Thoracic aorta (tissue), 2 donors: ENCODE measurements at places on chromosomes 3 and 15.
A peak's percentile ranks its signal among the peaks of the same experiment; 100 is the strongest.

DNA sequence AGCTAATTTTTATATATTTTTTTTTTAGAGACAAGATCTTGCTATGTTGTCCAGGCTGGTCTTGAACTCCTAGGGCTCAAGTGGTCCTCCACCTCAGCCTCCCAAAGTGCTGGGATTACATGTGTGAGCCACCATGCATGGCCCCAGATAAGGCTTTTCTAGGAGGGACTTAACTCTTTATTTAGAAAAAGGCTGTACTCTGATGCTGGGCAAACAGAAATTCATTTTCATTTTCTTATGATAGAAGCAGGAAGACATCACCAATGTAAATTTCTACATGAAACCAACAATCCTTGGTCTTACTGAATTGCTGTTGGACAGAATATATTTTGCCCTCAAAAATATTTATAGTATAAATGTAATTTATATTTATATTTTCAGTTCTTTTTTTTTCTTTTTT, 9.6 kb downstream of the NIPA1 start:
- no peak for DNase-seq

- DNase-seq: no peak
These were observed 47.7 kb upstream of the HES1 start for GRCh38 chr3:194087995-194088855.

DNA sequence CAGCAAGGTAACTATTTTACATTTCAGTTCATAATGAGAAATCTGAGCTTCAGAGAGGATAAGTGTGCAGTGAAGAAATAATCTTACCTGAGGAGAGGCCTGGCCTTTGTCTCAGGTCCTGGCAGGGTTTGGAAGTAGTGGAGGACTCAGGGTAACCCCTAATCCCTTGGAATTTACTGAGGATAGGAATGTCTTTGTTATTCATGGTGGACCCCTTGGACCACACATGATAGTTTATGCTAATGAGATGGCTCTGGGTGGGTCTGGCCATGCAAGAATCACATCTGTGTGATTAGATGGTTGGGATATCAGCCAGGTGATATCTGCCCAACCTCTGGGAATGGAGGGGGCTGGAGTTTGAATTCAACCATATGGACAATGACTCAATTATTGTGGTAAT, 65.0 kb upstream of the DAZL start:
- no peak for DNase-seq

DNA sequence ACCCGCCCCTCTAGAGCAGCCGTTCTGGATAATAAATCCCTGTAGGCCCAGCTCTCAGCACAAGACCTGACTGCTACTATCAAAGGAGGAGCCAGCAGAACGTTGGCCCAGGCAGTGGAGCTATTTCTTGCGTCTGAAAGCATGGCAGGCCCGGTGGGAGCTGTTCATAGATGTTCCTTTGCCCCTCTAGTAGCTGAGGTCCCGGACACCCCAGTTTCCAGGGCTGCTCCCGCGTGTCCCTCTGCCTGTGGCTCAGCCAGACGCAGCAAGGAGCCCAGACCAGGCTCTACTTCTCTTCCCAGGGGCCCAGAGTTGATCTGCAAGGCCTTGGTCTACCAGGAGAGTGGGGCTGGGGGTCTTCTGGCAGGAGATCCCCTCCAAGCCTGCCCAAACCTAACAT, 76.1 kb downstream of the FAM174B start:
- no peak for DNase-seq

DNA sequence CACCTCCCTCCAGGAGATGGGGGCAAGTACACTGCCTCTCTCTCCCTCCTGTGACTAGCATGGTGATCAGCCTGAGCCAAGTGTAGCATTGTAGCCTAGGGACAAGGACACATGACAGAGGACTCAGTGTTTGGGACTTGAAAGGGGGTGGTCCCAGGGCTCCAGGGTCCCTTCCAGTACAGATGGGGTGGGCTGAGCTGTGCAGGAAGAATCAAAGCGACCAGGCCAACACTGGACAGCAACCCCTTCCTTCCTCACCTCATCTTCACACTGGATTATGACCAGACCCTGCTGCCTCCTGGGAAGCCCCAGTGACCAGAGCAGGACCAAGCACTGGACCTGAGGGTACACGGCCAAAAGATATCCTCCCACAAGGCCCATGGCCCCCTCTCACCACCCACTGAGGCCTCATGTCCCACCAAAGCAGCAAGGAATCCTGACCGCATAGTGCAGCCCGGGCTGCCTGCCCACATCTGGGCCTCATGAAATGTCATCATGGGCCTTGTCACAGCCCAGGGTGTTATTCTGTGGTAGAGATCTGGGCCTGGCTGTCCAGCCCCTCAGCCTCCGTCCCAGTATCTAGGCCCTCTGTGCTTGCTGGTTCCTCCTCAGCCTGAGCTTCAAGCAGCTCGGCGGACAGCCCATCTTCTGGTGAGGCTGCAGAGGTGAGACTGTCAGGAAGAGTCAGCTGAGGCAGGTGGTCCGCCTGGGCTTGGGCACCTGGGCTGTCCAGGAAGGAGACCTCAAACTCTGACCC, 9.5 kb downstream of the GORASP1 start:
- no peak for DNase-seq

GRCh38 chr3:126895178-126896066, 87.5 kb upstream of the PLXNA1 start:
- DNase-seq: peak; percentile 25

GRCh38 chr3:37770938-37771918, 90.5 kb upstream of the CTDSPL start:
- DNase-seq: peak; percentile 23

GRCh38 chr3:73623346-73623745, 1.4 kb downstream of the PDZRN3 start:
- no peak for DNase-seq

- DNase-seq: no peak
These were observed 127.4 kb upstream of the MLF1 start for GRCh38 chr3:158443632-158444031.

DNA sequence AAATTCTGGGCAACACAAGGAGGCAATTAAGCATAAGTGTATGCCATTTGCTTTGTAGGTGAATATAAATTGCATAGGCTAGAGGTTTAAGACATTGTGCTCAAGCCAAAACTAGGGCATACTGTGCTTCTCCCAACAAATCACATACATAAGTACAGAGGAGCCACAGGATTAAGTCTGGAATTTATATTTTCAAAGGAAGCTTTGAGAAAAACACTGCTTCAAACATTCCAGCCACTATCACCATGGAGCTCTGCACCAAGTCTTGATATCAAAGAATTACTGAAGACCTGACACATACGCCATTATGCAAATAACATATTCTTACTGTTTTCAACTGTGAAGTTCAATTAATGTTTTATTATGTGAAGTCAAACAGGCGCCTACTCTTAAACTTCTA, 119.4 kb upstream of the NPHP3 start:
- DNase-seq: no peak

DNA sequence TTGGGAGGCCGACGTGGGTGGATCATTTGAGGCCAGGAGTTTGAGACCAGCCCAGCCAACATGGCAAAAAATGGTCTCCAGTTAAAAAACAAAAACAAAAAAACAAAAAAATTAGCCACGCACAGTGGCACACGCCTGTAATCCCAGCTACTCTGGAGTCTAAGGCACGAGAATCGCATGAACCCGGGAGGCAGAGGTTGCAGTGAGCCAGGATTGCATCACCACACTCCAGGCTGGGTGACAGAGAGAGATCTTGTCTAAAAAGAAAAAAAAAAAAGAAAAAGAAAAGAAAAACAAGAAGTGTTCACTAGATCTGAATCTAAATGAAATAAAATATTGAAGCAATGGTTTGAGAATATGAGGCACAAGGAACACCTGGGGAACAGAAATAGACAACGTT, 36.7 kb downstream of the SLC9A9 start:
- DNase-seq: no peak

DNA sequence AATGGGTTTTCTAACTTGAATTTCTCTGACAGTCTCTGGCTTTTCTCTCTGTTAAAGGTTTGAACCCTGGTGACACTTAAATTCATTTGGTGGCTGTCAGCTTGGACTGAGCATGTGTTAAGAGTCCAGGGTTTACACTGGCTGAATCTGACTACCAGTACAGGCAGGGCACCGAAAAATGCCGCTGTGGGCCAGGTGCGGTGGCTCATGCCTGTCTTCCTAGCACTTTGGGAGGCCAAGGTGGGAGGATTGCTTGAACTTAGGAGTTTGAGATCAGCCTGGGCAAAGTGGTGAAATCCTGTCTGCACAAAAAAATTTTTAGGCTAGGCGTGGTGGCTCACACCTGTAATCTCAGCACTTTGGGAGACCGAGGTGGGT, 1.8 kb downstream of the MANF start:
- DNase-seq: no peak

DNA sequence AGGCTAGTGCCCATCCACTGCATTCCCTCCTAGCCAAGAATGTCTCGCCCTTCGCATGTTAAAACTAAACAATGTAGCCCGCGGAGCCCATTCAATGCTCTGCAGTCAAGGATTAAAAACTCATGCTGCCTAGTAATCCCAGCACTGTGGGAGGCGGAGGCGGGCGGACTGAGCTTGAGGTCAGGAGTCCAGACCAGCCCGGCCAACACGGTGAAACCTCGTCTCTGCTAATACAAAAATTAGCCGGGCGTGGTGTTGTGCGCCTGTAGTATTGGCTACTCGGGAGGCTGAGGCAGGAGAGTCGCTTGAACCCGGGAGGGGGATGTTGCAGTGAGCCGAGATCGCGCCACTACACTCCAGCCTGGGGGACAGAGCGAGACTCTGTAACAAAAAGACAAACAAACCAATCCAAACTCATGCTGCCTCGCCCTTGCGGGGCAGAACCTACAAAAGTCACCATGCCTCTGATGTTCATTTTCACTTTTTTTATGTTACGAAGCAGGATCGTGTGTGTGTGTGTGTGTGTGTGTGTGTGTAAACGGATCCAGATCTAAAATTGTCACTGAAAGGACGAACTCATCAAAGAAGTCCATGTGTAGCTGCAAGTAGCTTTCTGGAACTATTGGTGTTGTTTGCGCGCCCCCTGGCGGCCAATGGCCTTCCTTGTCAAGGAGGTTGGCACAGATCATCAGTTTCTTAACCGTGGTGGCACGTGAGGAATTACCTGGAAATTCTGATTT, 54.8 kb upstream of the SPESP1 start:
- peak; percentile 72 for DNase-seq

- no peak for DNase-seq
These were observed 251.7 kb downstream of the WNT5A start for GRCh38 chr3:55235416-55235815.

GRCh38 chr3:38108649-38109579, 28.0 kb downstream of the ACAA1 start:
- DNase-seq: no peak

DNA sequence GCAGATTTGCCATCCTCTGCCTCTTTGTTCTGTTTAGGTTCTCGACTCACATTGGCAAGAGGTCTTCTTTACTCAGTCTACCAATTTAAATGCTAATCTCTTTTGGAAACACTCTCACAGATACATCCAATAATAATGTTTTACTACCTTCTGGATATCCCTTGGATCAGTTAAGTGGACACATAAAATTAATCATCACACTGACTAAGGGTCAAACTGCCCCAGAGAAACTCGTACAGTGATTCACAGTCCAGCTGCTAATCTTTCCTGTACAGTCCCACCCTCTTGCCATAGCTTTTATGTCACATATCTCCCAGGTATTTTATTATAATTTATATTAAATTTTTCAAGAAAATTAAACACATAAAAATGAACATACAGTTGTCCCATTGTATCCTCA, 360.8 kb upstream of the RGMA start:
- no peak for DNase-seq

GRCh38 chr15:52730173-52730572, 51.0 kb upstream of the ATOSA start:
- DNase-seq: no peak

DNA sequence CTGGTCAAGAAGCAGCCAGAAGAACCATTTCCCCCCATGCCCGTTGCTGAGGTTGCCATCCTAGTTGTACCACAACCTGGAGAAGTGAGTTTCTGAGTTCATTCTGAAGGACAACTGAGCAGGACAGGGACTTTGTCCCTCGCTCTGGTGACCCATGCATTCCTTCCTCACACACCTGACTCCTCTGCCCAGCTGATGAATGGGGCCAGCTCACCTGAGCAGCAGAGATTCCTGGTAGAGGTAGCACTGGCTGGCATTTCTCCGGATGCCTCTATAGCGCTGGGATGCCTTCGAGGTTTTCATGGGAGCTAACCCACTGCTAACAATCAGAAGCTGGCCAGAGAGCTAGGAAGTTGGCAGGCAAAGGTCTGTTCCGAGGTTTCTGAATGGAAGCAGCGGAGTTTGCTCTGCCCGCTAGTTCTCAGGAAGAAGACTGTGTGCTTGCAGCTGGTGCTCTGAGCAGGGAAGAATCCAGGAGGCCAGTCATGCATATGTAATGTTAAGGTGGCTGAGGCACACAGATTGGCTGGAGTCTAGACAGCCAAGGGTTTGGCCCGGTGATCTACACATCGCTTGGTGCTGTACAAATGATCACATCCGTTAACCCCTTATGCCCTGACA, at the start of gene TMC3:
Gene TMC3 (minus strand): TSS at position 439 of the 621 bp plus-strand sequence. CDS start 136 bp downstream, at position 303.
- no peak for DNase-seq

DNA sequence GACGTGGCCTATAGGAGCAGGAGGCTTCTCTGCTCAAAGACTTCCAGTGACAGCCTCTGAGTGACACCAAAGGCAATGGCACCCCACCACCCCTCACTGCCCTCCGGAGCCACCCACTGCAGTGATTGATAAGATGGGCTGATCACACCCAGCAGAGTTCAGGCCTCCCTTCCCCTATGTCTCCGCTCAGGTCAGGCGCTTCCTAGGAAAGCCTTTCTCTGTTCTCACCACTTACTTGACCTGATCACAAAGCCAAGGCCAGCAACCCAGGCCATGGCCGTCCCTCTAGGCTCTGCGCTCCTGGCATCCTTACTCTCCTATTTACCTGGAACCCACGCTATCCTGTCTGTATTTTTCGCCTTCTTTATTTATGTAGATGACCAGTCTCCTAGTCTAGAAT, 282.3 kb downstream of the OCA2 start:
- DNase-seq: no peak

DNA sequence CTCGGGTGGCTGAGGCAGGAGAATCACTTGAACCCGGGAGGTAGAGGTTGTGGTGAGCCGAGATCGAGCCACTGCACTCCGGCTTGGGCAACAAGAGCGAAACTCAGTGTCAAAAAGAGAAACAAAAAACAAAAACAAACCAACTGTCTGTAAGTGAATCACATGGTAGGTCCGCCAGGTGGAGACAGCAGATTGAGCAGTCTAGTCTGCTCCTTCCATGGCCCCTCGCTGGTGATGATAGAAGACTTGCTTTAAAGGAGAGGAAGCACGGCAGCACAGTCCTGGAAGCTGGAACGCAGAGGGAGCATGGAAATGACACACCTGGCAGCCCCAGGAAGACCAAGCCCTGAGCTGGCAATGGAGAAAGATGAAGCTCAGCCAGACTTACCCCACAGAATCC, 31.4 kb upstream of the MGLL start:
- no peak for DNase-seq
